ENCODE measurements at places on chromosomes 3 and 15.

GRCh38 chr3:66452303-66453011 is 48.4 kb downstream of the LRIG1 start:
- no peak for DNase-seq

DNA sequence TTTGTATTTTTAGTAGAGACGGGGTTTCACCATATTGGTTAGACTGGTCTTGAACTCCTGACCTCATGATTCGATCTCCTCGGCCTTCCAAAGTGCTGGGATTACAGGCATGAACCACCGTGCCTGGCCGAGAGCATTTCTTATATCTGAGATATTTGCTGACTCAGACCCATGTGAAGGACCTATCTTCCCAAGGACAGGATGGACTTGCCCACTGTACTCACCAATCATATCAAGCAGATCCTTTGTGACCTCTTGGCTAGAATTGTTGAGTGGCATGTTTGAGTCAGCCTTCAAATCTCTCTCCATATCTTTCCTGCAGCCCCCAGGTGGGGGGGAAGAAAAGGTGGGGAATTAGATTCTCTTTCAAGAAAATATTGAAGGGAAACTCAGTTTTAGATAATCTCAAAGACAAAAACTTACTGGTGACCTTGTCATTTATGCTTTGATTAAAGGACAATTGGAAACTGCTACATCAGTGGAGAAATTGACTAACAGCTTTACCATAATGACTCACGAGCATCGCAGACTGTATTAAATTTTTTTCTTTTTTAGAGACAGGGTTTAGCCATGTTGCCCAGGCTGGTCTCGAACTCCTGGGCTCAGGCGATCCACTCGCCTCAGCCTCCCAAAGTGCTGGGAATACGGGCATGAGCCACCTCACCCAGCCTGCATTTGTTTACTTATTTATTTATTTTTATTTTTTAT is 3.1 kb downstream of the C3orf62 start:
- no peak for DNase-seq

GRCh38 chr3:125990253-125990970 is 21.4 kb downstream of the ROPN1B start:
- peak; percentile 87 for DNase-seq

DNA sequence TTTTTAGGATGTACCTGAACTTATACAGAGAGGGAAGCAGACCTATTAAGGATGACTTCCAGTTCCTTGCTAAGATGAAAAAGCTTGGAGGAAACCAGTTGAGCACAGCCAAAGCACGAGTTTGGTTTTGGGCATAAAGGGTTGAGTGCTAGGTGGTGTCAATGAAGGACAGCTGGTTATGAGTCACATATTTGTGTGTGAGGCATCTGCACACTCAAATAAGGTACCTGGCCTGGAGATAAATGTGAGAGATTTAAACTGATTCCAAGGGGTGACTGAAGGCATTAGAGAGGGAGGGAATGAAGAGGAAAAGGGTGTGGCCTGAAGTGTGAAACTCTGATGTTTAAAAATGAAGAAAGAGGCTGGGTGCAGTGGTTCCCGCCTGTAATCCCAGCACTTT is 486.7 kb downstream of the DIPK2A start:
- no peak for DNase-seq

DNA sequence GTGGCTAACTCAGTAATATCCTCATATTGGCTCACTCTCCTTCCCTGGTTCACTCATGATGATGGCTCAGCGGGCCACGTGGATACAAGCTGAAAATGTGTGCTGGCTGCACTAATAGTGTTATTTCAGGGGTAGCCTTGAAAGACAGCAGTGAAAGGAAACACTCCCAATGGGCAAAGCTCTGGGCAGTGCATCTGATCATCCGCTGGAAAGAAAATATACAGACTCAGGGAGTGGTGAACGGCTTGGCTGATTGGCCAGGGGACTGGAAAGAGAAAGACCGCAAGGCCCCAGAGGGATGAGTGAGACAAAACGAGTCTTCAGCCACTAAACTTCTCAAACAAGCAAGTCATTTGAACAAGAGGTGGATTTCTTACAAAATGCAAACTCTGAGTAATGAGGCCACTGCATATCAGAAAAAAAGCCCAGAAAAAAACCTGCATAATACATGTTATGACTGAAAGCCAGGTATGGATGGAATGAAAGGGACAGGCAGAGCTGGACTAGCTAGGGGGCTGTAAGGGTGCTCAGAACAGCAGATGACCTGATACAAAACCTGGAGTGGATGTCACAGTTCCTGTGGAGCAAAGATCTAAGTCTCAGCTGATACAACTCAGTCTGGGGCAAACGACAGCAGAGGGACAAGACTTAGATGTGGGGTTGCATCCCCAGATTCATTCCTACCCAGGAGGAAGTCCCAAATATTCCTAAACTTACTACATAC is 33.3 kb downstream of the CMTM6 start:
- no peak for DNase-seq

DNA sequence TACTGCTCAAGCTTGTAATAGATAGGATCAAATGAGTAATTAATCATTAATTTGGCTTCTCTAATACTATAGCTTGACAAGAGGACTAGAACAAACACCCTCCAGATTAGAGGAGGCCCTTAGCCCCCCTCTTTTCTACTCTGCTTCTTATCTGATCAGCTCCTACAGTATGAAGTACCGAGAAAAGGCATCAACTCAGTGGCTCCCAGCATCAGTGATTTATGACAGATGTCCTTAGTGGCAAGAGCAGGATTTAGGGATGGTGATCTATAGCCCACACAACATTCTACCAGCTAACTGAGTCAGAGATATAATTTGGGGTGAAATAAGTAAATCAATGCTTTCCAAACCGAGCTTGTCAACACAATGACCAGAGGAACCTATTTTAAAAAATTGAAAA is 541.1 kb downstream of the NLGN1 start:
- no peak for DNase-seq

GRCh38 chr3:126971891-126972351 is 11.0 kb upstream of the PLXNA1 start:
- peak; percentile 23 for DNase-seq

GRCh38 chr3:192916371-192917027 is 1.2 kb downstream of the MB21D2 start:
- DNase-seq, result peak; percentile 54

GRCh38 chr3:100160521-100160920 is 46.2 kb upstream of the FILIP1L start:
- DNase-seq, result peak; percentile 9

DNA sequence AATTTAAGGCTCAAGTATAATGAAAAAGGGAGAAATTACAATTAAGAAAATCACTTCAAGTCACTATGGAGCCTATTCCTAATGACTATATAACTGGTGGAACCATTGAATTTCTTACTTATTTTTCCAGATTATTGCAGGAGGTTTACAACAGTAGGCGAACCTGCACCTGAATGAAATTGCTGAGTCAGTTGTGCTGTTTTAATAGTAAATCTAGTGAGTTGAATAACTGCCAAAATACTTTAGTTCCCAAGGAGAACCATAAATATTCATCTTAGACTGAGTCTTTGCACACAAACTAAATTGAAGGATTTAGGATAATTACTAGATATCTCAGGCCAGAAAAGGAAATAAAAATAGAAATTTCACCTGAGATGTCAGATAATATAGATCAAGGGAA is 1052.8 kb downstream of the NAALADL2 start:
- no peak for DNase-seq

DNA sequence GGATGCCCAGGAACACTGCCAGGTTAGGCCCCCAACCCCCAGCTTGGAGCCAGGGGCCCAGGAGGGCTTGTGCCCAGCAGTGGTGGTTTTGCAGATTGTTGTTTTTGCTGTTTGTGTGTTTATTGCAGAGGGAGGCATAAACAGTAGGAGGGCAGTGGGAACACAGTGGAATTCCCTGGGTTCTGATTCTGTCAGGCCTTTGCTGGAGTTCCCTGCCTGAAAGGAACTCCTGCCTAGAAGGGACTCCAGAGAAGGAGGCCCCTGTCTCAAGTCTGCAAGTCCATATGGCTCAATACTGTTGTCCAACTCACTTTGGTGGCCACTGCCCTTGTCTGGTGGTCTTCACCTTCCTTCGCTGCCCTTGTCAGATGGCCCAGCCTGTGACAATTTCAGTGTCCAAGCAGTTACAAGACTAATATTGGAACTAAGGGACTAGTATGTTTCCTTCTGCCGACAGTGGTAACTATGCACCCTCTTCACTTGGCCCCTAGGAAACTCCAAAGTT is 47.4 kb upstream of the RAB6B start:
- DNase-seq, result no peak

Data from EL (cell line).